Fibroblast of skin of scalp (primary cell): ENCODE measurements at places on chromosomes 7 and 10.

DNA sequence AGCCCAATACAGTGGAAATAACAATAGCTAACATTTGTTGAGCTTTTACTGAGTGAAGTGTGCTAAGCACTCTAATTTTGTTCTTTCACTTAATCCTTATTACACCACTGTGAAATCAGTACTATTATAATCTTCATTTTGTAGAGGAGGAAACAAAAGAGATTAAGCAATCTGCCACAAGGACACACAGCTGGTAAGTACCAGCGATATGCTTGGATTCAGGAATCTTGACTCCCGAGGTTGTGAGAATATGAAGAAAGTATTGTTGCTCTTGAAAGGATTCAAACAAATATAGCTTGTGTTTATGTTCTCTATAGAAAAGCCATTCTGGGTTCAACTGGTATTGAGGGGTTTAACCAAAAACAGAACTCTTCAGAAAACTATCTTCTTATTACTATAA, 93.7 kb upstream of the HECTD2 start:
- no peak for DNase-seq

DNA sequence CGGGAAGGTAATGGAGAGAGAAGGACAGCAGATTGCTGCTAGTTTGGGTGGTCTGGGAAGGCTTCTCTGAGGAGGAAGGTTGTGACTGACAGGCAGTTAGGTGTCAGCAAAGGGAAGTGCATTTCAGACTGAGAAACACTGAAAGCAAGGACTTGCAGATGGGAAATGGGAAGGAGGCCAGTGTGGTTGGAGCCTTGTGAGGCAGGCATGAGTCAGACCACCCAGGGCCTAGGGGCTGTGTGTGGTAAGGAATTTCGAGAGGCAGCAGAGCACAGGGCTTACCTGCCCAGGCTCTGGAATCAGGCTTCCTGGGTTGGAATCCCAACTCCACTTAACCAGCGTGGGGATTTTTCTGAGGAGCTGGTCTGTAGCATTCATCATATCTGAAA, 53.5 kb downstream of the NRF1 start:
- DNase-seq = peak; percentile 96

DNA sequence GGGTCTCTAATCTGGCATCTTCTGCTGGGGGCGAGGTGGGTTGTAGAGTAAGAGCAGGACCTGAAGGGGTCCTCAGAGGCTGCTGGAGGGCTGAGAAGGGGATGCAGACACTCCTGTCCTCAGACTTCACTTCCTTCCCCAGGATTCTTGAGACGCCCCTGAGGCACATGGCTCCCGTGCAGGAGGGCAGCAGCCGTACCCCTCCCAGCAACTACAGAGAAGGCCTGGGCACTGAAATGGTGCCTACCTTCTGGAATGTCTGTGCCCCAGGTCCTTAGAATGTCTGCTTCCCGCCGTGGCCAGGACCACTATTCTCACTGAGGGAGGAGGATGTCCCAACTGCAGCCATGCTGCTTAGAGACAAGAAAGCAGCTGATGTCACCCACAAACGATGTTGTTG, 52.0 kb downstream of the VWA2 start:
- no peak for DNase-seq

GRCh38 chr7:55526770-55527169, 45.5 kb downstream of the VOPP1 start:
- no peak for DNase-seq

DNA sequence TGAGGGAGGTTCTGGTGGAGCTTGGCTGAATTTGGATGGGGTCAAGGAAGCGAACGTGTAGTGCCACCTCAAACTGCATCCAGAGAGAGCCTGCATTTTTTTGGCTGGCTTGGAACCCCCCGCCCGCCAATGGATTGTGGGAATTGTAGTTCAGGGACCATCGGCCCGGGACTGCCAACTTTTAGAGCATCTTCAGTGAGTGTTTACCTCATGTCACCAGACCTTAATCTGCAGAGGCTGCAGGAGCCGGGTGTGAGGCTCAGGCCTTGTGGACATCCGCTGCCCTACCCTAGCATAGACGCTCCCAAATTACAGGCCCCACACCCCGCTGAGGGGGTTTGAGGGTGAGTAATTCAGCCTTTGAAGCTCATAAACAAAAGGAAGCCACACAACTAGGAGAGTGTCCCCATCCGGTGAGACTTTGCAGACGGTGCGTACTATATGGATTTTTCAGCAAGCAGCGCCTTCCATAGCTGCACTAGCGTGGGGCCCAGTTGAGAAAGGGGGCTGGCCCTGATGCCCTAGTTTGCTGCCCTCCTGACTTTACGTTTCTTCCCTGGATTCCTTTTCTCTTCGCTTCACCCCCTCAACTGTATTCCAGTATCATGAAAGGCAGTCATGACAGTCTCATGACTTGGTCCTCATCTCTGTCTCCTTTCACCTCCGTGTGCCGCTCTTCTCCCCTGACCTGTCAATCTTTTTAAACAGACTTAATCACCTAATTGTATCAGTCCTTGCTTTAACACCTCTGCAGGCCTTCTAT, 717 bp downstream of the CNPY4 start:
- DNase-seq = peak; percentile 70

GRCh38 chr10:78491812-78492211, 458.1 kb downstream of the RPS24 start:
- DNase-seq = peak; percentile 10
